ENCODE measurements at places on chromosomes 7 and 10.

GRCh38 chr7:30594048-30594539 lies 584 bp upstream of the GARS1 start:
- no peak for DNase-seq

DNA sequence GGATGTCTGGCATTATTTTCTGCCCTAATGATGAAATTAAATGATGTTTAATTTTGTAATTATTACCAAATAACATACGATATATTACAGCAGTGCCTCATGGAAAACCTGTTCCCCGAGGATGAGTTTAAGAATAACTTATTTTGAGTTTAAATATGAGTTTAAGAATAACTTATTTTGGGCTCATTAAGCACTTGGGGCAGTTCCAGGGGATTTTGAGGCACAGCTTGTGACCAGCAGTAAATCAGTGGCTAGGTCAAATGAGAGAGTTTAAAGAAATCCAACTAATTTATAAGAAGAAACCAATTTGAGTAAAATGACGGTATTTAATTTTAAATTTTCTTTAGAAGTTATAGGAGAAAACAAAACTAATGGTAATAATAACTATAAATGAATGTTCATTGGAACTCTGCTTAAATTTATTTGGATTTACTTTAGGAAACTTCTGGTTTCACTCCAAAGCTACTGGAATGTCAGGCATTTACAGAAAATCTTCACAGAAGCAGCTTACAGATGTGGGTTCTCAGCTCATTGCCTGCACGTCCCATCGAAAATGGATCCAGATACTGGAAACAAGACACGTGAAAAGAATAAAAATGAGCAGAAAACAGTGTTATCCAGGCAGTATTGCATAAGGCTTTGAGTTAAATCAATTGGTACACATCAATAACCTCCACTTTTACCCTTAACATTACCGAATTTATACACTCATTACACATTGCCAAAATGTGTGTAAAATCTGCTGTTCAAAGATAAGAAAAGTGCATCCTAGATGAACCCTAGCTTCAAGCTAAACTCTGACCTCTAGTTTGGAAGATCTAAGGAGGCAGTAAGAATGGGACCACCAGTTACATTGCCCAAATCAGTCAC lies 784.5 kb upstream of the IGFBP3 start:
- no peak for DNase-seq

DNA sequence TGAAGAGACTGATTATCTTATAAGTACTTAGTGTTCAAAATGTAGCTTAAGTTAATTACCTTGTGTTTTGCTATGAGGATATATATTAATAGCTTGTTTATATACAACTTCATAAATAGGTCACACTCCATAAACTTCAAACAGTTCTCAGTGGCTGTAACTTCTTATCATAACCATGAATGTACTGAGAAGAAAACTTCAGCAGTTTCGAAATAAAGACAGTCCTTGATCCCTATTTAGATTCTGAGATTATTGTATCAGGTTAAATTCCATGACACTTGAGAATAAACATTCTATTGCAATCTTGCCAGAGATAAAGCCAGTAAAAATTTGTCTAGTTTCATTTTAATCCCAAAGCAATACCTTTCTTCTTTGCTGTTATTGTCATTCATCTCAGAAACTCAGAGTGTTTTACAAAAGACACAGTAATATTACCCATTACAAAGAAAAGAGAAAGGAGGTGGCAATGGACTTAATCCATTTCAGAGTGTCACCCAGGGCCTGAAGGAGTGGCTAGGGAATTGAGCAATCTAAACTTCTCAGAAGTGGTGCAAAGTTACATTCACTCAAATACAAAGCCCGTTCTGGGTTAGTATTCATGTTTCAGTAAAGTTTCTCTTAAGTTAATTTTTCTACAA lies 403.6 kb downstream of the SEMA3D start:
- DNase-seq = no peak

DNA sequence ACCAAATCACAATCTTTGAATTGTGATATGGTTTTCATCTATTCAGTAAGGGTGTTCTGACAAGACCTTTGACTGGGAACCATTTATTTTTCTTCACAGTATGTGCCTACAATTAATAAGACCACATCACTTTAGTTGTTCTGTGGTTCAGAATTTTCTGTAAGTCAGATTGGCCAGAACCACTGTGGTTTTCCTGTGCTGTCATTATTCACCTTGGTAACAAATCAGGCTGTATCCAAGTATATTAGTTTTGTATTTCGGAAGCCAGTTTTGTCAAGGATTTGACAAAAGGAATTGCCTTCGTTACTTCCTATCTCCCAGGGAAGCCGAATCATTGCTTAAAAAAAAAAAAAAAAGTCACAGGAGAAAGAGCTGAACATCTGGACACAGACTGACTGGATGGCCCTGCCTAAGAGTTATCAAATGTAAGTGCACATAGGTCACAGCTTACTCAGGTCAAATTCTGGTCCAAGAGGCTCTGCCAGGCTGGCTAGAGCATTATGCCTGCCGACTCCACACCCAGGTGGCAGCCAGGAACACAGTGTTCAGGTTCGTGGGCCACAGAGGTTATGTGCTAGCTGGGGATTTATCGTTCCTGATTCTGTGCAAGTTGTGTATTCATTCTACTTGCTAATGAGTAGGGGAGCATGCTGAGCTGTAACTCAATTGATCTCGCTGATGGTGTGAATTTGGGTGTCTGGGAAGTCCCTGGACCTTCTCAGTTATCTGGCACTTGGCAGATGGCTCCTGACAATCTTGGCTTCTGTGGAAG lies 175.3 kb downstream of the JAZF1 start:
- no peak for DNase-seq

- DNase-seq = no peak
Measured at GRCh38 chr10:121311812-121312443, 286.3 kb downstream of the FGFR2 start.

DNA sequence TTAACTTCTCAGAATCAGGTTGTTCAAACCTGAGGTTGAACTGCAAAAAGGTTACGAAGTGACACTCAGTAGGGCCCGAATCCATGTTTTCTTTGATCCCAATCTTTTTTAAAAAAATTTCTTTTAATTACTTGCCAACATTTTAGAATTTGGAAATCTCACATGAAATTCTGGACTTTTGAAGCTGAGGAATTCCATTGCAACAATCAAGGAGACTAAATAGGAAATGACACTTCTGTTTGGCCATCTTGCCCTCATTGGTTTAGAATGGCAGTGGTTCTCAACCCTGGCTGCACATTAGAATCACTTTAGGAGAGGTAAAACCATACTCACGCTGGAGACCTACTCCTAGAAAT lies 471 bp upstream of the TOMM7 start:
- no peak for DNase-seq

GRCh38 chr10:32982911-32983909 lies 25.2 kb upstream of the ITGB1 start:
- no peak for DNase-seq

GRCh38 chr7:111730476-111731300 lies 168.4 kb upstream of the IMMP2L start:
- DNase-seq = no peak

DNA sequence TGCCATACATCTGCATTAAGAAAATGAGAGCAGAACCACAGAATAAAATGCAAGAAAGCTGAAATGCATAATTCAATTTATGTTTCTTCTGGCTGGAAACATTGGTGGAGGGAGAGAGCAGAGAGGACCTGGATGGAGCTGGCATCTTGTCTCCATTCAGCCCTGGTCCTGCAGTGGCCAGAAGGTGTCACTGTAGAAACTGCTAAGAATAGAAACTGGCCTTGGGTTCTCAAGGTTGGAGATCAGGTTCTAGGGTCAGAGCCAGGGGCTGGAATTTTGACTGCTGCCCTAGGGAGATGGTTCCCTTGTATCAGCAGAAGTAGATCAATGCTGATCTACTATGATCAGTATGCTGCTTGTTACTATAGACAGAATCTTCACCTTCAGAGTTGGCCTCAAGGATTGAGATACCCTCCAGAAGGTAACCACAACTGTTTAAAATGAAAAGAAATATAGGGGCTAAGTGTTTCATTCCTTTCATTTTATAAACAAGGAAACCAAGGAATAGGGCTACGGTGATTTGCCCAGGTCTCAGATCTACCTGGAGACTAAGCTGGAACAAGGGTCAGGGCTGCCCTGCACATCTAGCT lies 13.1 kb downstream of the TAS2R41 start:
- DNase-seq = no peak

GRCh38 chr10:75959912-75960311 lies 528.5 kb downstream of the LRMDA start:
- no peak for DNase-seq

DNA sequence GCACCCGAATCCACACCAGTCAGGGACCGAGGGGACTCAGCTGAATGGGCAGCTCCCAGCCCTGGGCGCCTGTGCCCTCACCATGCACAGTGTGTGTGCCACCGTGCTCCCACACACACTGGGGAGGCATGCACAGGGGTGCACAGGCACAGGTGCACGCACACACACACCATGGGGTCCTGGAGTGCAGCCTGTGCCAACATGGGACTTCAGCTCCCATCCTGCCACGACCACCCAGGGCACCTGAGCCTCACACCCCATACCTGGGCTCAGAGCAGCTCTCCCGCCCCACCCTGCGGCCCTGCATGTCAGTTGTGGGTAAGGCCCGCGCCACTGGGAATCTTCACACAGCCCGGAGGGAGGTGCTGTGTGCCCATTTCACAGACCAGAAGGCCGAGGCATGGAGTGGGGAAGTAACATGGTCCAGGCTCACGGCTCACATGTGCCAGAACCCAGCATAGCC lies 8.0 kb downstream of the ELFN1 start:
- no peak for DNase-seq

GRCh38 chr7:45680776-45681175 lies 106.6 kb downstream of the ADCY1 start:
- no peak for DNase-seq

- no peak for DNase-seq
Measured at GRCh38 chr10:25182636-25183035, 7.8 kb downstream of the GPR158 start.

Measured in smooth muscle cell of the brain vasculature (primary cell).